ENCODE measurements at places on chromosomes 12 and 14.

GRCh38 chr12:31818623-31819268, 89.9 kb upstream of the AMN1 start:
- DNase-seq = no peak

DNA sequence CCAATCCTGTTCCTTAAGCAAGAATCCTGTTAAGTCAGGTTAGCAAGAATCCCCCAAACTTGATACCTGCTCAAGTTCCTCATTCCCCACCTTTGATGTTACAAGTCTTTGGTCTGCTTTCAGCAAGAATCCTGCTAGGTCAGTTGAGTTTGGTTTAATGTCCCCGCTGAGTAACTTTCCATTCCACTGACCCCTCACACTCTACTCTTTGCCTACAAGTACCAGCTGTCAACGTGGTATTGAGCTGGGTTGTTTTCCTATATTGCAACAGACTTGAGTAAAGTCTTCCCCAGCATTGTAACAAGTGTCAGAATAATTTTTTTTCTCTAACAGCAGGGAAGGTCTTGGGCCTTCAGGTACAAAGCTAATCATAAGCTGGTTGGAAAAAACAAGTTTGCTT, 6.3 kb downstream of the PPM1H start:
- no peak for DNase-seq

GRCh38 chr12:26001530-26001929, 43.0 kb downstream of the RASSF8 start:
- no peak for DNase-seq

- no peak for DNase-seq
Measured at GRCh38 chr14:34137001-34137745, 186.3 kb upstream of the EGLN3 start.

DNA sequence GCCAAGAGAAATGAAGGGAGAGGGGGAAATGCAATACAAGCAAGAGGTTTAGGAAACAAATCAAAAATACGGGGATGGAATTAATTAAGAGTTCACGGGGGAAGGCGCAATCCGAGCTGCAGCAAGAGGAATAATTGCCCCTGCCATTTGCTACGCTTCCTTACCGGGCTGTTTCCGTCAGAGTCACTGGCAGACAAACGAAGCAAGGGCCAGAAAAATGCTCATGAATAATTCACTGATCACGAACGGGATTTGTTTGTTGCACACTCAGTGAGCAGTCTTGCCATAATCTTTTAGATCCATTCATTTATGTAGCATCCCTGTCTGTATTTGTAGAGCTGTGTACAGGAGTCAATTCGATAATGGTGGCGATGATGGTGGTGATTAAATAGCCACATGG, 39.0 kb downstream of the PLXNC1 start:
- DNase-seq = no peak

DNA sequence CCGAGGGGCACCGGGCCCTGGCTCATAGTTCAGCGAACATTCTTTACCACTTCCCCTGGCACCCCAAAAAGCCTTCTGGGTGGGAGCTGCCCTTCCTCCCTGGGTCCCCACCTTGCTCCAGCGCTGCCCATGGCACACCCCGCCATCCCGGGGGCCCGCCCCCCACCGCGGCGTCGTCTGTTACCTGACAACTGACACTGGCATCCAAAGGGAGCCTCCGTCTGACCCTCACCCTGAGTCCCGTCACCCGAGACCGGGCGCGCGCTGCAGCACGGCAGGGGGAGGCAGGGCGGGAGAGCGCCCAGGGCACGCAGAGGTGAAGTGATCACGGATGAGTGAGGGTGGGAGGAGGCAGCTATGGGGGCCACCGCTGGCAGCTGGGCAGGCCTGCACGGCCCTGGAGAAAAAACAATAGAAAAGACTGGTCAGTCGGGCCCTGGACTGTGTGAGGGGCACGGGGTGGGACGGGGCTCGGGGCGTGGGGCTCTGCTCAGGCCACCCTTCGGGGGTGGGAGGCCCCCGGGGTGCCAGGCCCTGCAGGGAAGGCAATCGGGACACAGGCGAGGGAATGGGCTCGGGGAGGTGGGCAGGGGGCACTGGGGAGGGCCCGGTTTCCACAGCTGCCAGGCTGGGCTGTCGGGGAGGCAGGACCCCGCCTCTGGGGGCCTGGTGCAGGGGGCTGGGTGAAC, 40.7 kb downstream of the BCL11B start:
- no peak for DNase-seq

Measured in activated CD4-positive, alpha-beta T cell treated with anti-CD3 and anti-CD28 coated beads for 24 hours (primary cell).